ENCODE measurements at places on chromosomes 16 and 17.

DNA sequence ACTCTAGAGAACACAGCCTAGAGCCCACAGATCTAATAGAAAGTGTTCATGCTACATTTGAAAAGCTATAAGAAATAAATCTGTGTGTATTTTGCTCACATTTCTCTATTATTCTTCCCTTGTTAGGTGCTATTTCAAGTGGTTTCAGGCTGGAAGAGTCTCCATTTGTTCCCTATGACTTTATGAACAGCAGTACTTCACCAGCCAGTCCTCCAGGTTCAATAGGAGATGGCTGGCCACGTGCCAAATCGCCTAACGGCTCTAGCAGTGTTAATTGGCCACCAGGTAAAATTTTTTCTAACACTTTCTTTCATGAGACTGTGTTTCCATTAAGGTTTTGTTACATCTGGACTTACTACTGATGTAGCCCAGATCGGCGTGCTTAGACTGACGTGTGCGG is 30.7 kb upstream of the SLC5A11 start:
- DNase-seq: no peak

GRCh38 chr16:4404247-4404966 is 12.0 kb downstream of the CORO7 start:
- no peak for DNase-seq

GRCh38 chr17:79829004-79829403 is 10.2 kb downstream of the CBX4 start:
- DNase-seq: no peak

DNA sequence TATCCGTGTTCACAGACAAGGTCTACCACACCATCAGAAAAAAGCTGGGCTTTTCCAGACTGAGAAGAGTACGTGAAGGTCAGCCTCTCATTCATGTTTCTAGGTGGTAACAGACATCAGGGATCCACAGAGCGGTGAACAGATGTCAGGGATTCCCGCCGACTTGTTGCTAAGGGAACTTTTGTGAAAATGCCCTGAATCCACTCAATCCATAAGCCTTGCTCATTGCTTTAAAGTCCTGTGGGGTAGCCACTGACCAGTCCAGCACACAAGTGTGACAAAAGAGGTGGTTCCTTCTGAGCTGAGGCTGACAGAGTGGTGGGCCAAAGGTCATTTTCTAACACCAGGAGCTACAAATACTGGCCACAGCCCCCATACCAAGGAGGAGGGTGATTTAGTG is 5.9 kb downstream of the GAS7 start:
- no peak for DNase-seq

Measured in iPS DF 6.9 (cell line).